Thyroid gland (tissue), 4 donors: ENCODE measurements at places on chromosomes 7 and 10.
A peak's percentile ranks its signal among the peaks of the same experiment; 100 is the strongest.

DNA sequence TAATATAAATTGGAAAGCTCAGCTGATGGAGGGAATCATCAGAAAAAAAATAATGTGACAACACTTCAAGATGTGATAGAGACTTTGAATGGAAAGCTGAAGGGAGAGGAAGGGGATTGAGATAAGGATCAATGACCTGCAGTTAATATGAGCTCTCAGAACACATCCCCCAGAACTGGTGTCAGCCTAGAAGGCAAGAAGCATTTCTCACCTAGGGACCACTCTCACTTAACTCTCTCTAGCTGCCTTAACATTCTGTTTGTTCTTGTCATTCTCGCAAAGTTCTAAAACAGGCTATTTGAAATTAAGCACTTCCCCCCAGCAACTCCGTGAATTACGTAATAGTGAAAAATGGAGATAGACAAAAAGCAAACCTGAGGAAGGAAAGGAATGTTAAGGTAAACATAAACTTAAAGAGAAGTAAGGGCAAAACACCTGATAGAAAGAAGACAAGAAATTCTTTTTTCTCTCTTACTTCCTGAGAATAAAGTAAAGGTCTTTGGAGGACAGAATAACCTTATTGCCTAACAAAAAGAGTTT is 1.2 kb upstream of the MPP7 start:
- no peak for DNase-seq

DNA sequence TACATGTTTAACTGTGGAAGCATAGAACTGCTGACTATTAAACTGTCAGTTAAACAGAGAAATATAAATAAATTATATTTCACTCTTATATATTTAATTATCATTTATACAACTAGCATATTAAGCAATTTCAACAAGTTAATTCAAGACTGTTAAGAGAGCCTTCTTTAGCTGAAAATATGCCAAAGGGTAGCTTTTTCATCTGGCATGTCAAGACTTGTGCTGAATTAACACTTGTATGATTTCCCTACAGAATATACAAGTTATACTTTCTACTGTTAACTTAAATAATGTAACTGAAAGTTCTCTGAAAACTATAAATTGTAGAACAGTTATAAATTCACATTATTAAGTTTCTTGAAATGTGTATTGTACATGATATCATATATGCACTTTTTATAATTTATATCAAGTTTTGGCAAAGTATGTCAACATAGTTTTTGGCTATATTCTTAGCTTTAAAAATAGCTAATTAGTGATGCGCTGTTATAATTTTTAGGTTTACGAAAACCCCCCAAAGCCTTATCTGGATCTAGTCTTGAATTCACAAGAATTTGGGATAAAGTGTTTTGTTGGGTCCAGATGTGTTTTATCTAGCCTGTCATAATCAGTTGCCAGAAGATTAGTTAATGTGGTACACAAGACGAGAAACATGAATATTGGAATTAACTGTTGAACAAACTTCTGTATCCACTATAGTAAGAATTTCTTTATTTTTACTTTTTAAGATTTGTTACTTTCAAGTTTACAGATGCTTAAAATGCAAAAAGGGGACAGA is 231.1 kb upstream of the FOXP2 start:
- DNase-seq = no peak

DNA sequence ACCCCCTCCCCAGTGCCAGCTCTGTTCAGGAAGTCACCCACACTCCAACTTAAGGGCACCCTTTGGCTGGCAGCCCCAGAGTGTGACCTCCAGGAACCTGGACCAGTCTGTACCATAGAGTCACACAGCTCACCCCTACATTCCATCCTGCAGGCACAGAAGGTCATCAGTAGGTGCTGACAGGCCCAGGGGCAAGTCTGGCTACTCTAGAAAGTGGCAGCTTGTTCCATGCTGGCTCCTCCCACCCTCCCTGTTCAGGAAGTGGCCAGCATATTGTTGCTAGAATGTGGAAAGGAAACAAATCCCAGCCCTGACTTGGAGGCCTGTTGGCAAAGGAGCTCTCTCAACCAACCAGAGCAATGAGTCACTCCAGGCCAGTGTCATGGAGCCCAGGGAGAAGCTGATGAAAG is 3.2 kb upstream of the NCOA4 start:
- DNase-seq = no peak

DNA sequence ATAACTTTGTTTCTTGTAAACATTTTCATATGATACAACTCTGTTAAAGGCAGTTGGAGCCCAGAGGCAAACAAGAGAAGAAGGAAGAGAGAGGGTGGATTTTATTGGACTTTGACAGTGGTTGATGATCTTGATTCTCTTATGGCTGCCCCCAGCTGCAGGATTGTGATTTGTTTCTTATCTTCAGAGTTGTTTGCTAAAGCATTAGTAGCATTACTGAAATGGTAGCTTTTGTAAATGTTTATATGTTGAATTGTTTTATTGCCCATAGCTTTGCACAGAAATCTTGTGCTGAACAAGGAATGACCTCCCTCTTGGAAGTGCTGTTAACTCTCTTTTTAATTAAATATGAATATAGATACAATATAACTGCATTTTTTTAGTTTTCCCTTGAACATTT is 309.4 kb downstream of the AUTS2 start:
- DNase-seq = no peak

DNA sequence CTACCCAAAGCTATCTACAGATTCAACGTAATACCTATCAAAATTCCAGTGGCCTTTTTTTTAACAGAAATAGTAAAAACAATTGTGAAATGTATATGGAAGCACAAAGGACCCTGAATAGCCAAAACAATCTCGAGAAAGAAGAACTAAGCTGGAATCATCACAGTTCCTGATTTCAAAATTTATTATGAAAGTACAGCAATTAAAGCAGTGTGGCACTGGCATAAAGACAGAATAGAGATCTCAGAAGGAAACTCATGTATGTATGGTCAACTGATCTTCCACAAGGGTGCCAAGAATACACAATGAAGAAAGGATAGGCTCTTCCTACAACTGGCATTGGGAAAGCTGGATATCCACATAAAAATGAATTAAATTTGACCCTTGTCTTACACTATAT is 23.2 kb downstream of the PNLIPRP3 start:
- DNase-seq = no peak

DNA sequence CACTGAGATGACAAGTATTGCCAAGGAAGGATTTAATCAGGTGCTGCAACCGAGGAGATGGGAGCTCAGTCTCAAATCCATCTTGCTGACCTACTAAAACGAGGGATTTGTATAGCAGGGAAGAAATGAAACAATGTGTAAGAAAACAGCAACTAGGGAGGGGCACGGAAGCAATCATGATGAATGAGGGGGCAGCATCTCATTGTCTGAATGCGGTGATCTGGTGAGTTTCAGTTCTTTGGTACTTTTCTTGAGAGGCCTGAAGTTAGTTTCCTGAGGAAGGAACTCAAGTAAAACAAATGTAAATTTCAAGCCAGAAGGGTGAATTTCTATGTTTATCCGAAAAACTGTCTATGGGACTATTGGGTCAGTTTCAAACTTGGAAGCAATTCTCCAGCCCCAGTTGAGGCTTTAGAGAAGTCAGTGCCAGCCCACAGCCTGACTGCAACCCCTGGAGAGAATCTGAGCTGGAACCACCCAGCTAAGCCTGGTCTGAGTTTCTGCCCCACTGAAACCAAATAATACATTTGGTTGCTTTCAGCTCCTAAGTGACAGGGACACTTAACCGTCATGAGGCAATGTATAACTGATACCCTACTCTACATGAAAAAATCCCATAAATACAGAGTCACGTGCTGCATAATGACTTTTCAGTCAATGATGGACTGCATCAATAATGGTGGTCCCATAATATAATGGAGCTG is 45.8 kb upstream of the TNS3 start:
- no peak for DNase-seq

DNA sequence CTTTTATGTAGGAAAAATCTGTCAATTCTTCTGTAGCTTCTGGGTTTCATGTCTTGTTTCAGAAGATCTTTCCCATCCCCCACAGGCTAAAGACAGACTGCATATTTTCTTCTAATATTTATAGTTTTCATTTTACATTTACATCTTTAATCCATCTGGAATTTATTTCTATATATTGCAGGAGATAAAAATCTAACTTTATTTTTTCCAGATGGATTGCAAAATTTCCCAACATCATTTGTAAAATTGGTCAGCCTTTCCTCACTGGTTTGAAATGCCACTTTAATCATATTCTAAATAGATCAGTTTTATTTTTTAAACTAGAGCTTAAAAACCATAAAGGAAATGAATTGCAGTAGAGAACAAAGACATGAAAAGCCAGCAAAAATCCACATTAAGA is 46.9 kb downstream of the TMEM26 start:
- DNase-seq = no peak

DNA sequence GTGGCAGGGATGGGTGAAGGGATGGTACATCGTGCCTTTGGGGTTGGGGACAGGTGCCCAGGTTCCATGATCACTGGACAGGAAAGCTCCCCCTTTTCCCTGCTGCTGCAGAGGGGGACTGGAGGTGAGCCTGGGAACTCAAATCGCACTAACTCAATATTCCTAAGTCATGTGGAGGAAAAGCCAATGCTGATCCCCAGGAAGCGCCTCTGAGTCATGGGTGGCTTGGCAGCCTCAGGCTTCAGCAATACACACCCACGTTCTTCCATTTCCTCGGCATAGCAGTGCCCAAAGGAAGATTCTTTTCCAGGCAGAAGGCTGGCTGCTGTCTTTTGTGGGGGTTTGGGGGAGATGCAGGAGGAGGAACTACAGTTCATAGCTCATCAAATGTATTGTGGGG is 165.8 kb downstream of the CCDC3 start:
- DNase-seq = no peak

- no peak for DNase-seq
These were observed 20.2 kb downstream of the ZMIZ2 start for GRCh38 chr7:44768628-44769371.

DNA sequence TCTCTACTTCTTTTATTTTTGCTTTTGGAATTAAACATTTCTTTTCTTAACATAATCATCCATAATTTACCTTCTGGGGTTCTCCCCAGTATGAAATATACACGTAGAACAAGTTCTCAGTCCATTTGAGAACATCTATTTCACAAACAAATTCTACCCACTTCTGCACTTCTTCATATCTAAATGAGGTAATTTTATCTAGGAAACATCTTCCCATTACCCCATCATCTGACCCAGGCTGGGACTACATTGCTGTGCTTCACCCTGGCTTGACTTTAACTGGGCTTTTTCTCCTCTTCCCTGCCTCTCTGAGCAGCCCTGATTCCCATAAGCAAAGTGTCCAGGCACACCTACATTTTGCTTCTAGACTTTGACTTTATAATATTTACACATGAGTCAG is 43.3 kb upstream of the AMPH start:
- DNase-seq = no peak

DNA sequence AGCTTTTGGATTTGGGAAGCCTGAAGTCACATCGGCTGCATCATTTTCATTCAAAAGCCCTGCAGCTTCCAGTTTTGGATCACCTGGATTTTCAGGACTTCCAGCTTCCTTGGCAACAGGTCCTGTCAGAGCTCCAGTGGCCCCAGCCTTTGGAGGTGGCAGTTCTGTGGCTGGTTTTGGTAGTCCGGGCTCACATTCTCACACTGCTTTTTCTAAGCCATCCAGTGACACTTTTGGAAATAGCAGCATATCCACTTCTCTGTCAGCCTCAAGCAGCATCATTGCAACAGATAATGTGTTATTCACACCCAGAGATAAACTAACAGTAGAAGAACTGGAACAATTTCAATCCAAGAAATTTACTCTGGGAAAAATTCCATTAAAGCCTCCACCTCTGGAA is 18.5 kb downstream of the NUP42 start:
- no peak for DNase-seq

GRCh38 chr10:18109341-18109870 is 30.8 kb upstream of the CACNB2 start:
- no peak for DNase-seq

DNA sequence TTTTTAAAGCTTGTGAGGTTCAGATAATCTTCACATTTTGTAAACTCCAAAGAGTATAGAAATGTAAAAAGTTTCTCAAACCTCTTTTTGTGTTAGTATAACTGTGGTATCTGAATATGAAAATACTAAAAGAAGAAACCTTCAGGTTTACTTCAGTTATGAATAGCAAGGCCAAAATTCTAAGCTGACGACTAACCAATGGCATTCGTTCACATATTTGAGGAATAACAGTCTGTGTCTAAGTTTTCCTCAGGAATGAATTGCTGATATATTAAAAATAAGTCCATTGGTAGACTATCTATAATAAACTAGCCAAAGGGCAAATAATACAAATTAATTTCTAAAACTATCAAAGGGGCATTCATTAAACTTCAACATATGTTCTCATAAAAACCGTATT is 206.0 kb downstream of the CXCL12 start:
- DNase-seq = no peak

DNA sequence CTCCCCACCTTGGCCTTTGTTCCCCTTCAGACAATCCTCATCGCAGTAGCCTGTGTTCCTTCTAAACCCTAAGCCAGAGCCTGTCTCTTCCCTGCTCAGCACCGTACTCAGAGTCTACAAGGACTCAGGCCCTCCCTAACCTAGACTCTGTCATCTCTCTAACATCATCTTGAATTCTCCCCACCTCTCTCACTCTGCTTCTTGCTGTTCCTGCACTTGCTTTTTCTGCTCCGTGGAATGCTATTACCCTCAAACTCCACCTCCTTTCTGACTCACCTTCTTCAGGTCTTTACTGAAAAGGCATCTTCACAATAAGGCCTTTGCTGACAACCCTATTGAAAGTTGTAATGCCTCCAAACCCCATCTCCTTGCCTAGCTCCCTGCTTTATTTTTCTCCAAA is 141.0 kb downstream of the DKK1 start:
- no peak for DNase-seq

DNA sequence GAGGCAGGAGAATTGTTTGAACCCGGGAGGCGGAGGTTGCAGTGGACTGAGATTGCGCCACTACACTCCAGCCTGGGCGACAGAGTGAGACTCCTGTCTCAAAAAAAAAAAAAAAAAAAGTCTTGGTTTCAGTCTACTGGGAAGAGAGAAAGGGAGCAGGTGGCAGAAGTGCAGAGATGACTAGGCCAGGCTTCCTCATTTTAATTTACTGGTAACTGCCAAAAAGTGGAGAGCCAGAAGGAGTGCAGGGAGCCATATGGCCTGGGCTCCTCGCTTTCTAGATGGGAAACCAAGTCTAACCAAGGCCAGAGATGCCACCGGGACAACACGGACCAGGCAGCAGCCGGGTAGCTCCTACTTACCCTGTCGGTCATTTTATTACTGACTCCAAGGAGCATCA is 12.2 kb downstream of the SEPHS1 start:
- DNase-seq = no peak

GRCh38 chr10:131750973-131751826 is 149.6 kb upstream of the PPP2R2D start:
- no peak for DNase-seq

GRCh38 chr10:118908557-118909256 is 120.8 kb upstream of the NANOS1 start:
- DNase-seq = no peak

DNA sequence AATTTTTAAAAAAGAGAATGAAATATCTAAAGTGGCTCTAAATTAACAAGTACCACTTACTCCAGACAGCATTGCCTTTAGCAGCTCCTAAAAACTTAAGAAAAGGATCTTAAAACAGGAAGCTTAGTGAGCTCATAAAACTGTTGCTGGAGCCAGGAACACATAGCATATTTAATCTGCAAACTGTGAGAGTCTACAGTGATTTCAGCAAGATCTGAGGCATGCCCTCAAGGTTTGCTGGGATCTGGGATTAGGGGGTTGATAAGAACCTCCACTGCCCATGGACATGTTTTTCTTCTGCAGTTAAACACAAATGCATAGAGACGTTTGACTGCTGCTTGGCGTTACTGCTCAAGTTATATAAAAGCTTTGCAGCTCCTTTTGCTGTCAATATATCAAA is 3.8 kb downstream of the GLI3 start:
- DNase-seq = no peak

- DNase-seq = peak; percentile 19
These were observed 65.3 kb downstream of the OR13A1 start for GRCh38 chr10:45249978-45250693.
